ENCODE measurements at places on chromosomes 1 and 21. TPM values are rescaled to one million over a fixed set of nuclear protein-coding genes. Genes with fewer than 3 reads are reported as not detected.

Gene CLDN14
- total RNA-seq = not detected

- no peak for DNase-seq
Observed at GRCh38 chr1:60277269-60277668, 203.7 kb upstream of the C1orf87 start.

- no peak for DNase-seq
Observed at GRCh38 chr1:27571439-27572018, 32.4 kb downstream of the AHDC1 start.

- no peak for DNase-seq
Observed at GRCh38 chr1:31931593-31932225, 6.5 kb downstream of the PTP4A2 start.

Gene CCDC17
- 5.0 TPM for total RNA-seq

DNA sequence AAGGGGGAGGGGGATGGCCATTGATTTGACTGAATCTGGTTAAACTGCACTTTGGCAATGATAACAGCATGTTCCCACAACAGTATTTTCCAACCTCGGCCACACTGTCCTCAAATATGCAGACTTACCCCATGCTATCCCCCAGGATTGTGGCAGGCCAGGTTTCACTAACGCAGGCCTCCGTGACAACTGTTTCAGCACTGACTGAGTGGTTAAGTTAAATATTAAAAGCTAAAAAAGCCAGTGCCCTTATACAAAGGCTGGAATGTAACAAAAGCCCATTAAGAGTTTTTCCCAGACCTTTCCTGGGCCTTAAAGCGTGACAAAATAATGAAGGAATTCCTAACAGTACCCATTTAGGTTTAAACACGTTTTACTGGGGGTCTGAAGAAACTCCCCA is 202.9 kb downstream of the USP25 start:
- no peak for DNase-seq

GRCh38 chr1:153025797-153026196 is 5.2 kb upstream of the SPRR1B start:
- no peak for DNase-seq

DNA sequence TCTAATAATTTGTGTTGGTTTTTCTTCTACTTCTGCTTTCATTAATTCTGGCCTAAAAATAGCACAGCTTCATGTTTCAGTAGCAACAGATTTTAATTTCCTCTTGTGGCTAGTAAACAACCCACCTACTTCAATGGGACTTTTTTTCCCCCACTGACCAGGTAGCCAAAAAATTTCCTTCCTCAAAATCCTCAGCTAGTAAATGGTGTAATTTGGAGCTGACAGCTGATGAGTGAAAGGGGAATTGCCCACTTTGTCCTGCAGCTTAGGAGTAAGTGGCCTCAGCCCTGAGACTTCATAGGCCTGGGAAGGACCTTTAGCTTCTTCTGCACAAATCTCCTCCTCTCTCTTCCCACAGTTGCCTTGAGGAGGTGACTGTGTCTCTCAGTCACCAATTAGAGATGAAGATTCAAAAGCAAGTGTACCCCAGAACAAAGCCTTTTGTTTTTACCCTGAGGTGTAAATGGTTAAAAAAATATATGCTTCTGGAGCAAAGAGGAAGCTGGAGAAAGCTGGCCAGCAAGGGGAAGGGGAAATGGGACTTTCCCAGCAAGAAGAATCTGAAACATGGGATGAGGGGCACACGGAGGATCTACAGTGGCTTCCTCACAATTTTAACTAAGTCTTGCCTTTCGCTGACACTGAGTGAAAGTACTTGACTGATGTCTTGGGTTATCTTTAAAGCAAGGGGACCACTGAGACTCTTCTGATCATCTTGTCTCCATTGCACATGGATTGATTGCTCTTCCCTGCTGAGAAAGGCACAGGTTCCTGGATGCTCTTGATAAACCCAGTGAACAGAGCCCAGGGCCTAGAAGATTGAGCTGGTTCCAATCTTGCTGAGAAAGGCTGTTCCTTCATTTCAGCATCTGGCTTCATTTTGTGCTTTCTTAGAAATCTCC is 35.8 kb upstream of the VCAM1 start:
- DNase-seq = no peak

Gene RIPPLY3
- total RNA-seq = not detected

- DNase-seq = no peak
Observed at GRCh38 chr1:77371396-77371795, 89.6 kb downstream of the AK5 start.

DNA sequence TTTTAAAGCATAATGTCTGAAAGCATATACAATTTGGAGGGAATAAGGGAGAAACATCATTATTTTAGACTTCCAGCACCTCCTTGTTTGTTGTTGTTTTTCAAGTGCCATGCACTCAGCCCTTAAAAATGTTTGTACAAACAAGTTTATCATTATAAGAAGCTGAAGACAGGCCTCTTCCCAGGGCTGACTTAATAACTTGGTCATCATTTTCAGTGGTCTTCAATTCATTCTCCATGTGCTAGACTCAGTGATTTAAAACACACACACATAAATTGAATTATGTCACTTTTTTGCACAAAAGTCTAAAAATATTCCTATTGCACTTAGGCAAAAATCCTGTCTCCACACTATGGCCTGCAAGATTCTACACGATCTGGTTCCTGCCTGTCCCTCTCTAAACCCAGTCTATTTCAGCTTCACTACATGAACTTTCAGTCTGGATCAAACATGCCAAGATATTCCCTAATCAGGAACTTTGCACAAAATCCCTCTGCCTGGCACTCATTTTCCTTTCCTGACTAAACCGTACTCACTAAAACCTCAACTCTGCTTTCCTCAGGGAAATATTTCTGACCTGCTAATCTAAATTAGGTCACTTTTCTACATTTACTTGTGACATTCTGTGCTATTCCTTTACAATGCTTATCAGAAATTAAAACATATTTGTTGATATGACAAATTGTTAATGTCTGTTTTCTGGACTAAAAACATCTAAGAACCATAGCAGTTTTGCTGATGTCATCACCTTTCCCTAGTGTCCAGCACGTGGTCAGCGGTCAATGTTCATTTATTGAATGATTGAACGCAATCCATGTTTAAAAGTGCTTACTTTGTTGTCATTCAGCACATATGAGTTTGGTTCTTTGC is 14.8 kb upstream of the GBP5 start:
- no peak for DNase-seq

DNA sequence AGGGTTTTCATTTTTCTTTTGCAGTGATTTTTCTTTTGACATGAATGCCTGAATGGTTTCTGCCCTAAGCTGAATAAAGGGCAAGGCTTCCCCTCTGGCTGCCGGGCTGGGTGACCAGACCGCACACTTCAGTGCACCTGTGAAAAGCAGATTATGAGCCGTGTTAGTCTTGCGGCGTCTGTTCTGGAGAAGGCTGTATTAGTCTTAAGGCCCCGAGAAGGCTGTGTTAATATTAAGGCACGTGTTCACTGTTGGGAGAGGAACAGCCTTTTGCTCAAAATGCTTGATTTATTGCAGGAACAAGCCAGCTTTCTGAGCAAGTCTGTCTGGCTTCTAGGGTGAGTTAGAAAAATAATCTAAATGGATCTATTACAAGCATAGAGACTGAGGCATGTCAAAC is 54.7 kb upstream of the DNAH14 start:
- DNase-seq = no peak

Gene CLCA1
- not detected for total RNA-seq

GRCh38 chr1:56286506-56286905 is 292.9 kb downstream of the PLPP3 start:
- DNase-seq = no peak

Gene AIM2
- 30.8 TPM for total RNA-seq

DNA sequence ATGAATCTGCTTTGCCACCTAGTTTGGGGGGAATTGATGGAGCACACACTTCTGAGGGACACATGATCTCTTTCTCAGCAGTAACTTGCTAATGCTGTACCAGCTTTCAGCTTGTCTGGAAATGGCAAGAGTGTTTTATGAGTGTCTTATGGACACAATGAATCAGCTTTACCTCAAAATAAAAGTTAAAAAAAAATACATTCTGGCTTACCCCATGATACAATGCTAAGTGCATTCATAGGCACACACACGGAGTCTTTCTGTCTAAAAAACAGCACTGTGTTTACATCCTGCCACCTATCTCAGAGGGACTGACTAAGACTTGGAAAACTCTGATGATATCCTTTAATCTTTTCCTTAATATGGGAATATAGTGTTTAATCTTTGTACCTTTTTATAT is 455.5 kb upstream of the ADAMTS5 start:
- no peak for DNase-seq

DNA sequence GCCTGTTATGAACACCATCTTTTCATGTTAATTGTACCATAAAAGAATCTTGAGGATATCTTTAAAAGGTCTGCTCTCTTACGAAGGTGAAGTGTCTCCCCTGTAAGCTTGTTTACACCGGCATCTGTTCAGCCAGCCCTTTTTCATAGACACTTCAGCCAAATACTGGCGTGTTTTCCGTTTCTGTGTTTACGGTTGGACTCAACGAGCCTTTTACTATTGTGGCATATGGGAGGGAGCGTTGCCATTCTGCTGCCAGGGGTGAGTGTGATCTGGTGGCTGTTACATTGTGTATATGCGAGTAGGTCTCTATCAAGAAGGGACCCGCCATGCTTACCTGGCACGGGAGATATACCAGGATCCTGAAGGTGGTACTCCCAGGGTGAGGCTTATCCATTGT is 433.8 kb downstream of the CAMTA1 start:
- DNase-seq = no peak

- no peak for DNase-seq
Observed at GRCh38 chr1:53442299-53442698, 16.9 kb upstream of the DMRTB1 start.

- no peak for DNase-seq
Observed at GRCh38 chr1:75475696-75476095, 135.2 kb downstream of the SLC44A5 start.

Gene PYHIN1
- 18.2 TPM for total RNA-seq

DNA sequence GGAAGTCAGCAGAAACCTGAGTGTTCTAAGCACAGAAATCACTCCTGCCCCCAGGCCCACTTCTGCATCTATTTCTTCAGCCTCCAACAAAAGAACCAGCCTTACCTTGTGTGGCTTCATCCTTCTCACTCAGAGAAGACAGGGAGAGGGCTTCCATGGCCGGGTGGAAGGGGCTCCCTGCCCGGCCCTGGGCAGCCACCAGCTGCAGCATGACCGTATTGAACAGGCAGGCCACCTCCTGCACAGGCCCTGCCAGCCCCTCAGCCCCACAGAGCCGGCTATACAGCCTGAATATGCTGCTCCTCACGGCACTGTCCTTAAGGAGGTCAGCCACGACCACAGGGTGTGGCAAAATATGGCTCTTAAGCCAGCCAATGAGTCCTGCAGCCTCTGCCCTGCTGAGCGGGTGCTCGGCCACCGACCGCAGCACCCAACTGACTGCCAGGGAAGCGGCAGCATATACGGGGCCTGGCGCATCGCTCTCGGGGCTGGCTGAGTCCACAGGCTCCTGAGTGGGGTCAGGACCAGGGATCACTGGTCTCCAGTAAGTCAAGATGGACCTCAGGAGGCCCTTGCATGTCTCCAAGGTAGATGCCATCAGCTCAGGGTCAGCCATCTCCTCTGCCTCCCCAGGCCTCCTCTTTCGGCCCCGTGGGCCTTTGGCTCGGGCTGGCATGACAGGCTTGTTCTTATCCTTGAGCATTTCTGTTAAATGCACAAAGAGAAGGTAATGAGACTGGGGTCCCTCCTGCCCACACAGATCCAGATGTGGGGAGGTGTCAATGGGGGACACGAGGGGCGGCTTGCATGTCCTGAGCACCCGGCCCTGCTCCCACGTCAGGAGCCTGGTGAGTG is 17.9 kb downstream of the MRAP start:
- no peak for DNase-seq

Gene PAQR6
- total RNA-seq = 16.4 TPM

DNA sequence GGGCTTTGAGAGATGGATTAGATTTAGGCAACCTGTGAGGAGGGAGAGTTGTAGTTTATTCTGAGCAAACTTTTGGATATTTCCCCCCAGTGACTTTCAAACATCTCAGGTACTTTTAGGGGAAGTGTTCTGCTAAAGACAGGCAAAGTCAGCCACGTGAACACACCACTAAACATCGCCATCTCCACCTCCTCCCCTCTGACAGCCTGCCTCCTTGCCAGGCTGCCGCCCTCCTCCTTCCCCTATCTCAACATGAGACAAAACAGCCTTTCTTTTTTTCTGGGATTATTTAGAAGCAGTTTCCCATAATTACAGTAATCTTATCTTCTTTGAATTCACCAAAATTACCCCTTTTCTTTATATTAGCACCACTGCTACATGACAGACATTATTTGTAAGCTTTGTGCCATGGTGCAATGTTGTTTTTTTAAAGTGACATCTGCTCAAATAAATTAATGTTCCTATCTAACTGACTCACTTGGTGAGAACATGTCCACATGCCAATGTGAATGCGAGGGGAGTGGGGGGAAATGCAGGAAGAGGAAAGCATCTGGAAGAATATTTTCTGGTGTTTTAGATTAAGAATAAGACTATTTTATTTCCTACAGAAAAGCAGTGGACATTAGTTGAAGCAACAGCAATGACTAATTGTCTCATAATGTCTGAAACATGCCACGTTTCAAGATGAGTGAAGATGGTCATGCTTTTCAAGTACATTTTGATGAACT is 147.8 kb upstream of the ATP1B1 start:
- DNase-seq = no peak

DNA sequence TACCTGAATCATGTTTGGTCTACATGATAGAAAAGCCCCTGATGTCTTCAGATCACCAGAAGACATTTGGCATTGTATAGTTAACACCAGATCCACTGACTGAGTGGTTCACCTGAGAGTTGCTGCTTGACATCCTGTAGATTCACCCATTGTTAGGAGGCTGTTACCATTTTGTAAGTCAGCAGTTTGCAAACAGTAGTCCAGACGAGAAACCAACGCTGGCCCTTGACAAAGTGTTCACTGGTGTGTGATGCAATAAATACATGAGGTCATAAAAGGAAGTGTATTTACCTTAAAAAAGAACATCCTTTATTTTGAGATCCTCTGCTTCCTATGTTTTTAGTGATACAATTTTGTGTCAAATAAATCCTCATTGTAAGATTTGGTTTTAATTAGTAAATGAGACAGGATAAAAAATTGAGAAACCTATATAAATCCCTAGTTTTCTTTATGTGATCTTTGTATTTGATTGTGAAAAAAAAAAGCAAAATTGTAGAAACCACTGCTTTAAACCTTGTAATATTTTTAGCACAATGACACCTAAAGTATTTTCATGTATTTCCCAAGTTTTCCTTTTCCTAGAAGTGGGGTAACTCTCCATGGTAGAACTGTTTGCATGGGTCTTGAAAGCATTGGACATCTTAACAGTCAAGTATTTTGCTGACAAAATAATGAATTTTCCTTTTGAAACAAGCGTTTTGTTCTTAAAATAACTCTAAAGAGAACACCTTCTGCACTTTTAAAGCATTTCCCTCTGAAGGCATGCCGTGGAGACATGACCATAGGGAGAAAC is 204.3 kb downstream of the FGGY start:
- peak; percentile 24 for DNase-seq

DNA sequence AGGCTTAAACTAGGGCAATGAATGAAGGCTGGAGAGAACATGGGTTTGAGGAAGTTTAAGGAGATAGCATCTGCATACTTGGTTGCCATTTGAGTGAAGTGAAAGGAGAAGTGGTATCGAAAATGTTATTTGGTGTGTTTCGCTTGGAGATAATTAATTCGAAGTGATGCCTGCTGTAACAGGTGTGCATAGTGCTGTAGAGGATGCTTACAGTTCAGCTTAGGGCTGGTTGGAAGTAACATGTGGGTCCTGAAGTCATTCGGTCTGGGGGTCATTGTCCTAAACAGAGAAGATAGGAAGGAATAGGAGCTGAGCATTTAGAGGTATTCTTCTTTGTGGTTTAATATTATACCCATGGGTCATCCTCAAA is 301 bp upstream of the NUDT17 start:
- peak; percentile 88 for DNase-seq

Gene ADGRL2
- total RNA-seq = not detected

Data from OCI-LY7 (cell line).